Activated naive CD4-positive, alpha-beta T cell treated with anti-CD3 and anti-CD28 coated beads, Interleukin-2, amount 50 U/mL, for 16 hours (primary cell): ENCODE measurements at places on chromosomes 5 and 9.

DNA sequence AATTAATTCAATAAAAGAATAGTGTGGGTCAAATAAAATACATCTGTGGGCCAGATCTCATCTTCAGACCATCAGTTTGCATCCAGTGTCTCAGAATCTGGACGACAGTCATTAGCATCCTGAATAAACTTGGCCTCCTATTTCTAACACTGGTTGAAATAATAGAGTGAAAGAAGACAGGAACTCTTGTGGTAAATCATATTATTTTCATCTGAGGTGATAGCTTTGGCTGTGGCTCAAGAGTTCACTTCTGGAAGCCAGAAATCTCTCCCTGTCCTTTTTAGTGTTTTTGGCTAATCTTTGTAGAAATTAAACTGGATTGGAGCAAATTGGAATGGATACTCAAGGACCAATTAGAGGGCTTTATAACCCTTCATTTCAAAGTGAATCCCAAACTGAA lies 63.4 kb upstream of the HMHB1 start:
- DNase-seq: no peak

DNA sequence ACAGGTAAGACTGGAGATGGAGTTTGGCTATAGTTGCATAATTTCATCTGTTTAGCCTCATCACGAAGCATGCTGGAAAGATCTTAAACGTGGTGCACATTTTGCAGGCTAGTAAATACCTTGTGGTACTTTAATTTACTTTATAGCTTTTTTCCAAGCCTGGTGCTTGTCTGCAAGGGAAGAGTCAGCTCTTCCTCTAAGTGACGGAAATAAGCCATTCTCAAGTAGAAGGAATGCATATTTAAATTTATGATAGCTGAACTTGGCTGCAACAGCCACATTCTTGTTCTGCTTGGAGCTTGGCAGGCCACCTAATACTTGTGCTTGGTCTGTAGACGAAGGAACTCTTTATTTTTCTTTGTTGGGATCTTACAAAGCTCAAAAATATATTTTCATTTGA lies 188.0 kb upstream of the PIK3R1 start:
- no peak for DNase-seq

- no peak for DNase-seq
Measured at GRCh38 chr5:14551211-14551610, 30.4 kb upstream of the OTULINL start.

GRCh38 chr5:102863764-102864560 lies 108.9 kb downstream of the PAM start:
- DNase-seq: no peak

DNA sequence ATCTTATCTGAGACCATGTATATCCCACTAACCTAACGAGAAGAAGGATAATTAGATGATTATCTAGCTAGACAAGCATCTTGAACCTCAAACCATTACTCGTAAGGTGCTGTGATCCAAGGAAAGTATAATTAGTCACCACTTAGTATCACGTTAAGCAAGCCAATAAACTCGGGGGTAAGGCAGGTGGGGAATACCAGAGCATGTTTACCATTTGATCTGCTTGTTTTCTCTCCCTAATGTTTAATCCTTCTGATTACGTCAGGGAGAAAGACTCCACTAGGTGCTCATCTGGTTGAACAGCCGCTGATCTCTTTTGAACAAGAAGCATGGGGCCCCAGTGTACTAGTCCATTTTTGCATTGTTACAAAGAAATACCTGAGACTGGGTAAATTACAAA lies 69.9 kb upstream of the SLC1A1 start:
- no peak for DNase-seq

DNA sequence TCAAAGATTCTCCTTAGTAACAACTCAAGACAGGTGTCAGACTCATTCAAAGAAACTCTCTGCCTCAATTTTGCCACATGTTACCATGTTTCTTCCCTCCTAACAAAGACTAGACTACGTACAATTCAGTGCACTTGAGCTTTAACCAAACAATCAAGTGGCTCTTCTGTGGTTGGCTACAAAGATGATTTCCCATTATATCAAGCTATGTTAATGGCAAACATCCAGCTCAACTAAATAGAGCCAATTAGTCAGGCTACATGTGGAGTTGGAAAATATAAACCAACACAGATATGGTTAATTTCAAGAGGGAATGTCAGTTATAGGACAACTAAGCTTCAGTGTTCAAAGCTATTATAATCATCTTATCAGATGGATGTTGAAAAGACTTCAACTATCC lies 29.2 kb upstream of the ADRA1B start:
- DNase-seq: no peak

DNA sequence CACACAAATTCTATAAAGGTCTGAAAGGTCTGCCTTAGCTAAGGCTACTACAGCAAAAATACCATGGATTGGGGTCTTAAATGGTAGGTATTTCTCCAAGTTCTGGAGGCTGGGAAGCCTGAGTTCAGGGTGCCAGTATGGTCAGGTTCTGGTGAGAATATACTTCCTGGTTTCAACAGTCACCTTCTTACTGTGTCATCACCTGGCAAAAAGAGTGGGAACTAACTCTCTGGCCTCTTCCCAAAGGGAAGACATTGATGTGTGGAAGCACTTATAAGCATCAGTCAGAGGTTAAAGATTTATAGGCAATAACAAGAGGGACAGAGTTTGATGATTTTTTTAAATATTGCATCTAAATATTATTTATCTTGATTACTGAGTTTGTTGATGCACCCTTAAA lies 53.0 kb downstream of the ZNF622 start:
- no peak for DNase-seq

DNA sequence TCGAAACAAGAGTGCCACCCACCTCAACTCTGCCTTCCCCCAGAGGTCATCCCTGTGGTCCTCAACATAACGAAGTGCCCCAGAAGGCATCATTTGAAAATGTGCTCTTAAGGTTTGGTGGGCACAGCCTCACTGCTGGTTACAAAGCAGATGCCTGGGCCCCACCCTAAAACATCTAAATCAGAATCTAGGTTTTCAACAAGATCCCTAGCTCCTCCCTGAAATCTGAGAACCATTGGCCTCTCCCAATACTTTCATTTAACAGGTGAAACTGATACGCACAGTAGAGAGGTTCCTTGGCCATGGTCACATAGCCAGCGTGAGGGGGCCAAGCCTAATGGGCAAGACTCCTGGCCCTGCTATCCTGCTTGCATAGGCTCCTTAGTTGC lies 376.2 kb upstream of the CLINT1 start:
- DNase-seq: no peak

GRCh38 chr9:91873637-91874051 lies 76.4 kb downstream of the ROR2 start:
- DNase-seq: no peak

DNA sequence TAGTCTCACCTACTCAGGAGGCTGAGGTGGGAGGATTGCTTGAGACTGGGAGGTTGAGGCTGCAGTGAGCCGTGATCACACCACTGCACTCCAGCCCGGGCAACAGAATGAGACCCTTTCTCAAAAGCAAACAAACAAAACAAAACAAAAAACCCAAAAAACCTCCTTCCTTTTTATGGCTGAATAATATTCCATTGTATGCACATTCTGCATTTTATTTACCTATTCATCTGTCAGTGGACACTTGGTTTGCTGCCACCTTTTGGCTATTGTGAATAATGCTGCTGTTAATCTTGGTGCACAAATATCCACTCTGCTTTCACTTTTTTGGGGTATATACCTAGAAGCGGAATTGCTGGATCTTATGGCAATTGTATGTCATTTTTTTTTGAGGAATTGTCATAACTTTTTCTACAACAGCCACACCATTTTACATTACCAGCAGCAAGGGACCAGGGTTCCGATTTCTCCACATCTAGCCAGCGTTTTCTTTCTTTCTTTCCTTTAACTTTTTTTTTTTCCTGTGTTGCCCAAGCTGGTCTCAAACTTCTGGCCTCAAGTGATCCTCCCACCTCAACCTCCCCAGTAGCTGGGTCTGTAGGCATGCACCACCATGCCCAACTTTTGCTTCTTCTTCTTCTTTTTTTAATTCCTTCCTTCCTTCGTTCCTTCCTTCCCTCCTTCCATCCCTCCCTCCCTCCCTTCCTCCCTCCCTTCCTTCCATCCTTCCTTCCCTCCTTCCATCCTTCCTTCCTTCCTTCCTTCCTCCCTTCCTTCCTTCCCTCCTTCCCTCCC lies 30.6 kb downstream of the NKX2-5 start:
- DNase-seq: no peak

DNA sequence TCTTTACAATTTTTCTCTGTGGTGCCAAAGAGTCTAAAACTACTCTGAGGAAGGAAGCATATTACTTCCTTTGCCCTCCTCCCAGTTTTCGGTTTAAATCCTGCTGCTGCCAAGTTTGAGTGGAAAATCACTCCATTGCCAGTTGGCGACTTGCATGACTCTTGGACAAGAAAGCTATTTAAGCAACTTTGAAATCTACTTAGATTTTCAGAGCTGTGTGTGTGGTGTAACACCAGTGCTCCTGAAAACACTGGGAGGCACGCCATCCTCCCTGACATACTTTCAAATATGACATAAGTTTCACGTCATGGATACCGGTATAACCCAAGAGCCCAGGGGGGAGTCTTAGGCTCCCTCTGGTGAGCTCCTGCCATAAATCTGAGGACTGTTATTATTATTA lies 83.5 kb upstream of the RIOK2 start:
- DNase-seq: no peak

DNA sequence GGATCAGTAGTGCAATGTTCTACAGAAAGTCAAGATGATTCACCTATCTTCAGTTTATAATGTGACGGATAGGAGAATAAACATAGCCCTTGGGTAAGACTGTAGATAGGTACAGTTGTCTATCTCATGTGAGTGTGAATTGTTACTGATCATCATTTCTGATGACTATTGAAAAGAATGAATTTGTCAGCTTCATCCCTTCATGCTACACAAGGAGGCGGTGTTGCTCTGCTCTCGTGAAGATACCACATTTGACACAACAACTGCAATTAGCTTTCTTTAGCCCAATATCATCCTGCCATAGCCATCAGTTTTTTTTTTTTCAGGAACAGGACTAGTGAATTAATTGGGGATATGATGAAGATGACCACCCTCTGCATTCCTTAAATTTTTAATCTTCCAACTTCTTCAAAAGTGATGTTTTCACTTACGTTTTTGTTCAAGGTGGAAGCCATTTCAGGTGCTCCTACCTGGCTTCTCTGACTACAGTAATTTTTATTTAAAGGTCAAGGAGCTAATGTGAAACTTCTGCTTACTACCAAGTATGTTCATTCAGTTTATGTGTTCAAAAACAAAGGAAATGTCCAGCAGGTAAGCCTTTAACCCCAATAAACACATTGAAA lies 152.9 kb upstream of the MOCS2 start:
- DNase-seq: no peak

DNA sequence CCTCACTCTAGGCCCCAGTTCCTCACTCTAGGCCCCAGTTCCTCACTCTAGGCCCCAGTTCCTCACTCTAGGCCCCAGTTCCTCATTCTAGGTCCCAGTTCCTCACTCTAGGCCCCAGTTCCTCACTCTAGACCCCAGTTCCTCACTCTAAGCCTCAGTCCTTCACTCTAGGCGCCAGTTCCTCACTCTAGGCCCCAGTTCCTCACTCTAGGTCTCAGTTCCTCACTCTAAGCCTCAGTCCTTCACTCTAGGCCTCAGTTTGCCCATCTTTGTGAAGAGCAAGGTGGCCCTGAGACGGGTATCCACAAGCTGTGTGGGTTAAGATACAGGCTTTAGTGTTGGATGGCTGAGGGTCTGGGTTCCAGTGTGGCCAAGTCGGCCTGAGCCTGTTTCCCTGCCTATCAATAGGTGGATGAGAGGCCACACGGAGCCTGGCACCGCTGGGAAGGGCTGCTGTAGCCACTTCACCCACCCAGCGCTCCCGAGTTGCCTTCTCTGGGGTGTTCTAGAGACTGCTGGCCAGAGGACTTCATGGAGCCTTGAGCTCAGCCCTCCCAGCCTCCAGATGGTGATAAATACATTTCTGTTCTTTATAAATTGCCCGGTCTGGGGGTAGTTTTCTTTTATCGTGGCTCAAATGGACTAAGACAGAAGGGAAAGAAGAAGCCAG lies 150.2 kb downstream of the RXRA start:
- DNase-seq: no peak

- no peak for DNase-seq
Measured at GRCh38 chr9:127742435-127743088, 7.5 kb upstream of the TOR2A start.

GRCh38 chr9:131193051-131193450 lies 67.7 kb downstream of the NUP214 start:
- DNase-seq: no peak

DNA sequence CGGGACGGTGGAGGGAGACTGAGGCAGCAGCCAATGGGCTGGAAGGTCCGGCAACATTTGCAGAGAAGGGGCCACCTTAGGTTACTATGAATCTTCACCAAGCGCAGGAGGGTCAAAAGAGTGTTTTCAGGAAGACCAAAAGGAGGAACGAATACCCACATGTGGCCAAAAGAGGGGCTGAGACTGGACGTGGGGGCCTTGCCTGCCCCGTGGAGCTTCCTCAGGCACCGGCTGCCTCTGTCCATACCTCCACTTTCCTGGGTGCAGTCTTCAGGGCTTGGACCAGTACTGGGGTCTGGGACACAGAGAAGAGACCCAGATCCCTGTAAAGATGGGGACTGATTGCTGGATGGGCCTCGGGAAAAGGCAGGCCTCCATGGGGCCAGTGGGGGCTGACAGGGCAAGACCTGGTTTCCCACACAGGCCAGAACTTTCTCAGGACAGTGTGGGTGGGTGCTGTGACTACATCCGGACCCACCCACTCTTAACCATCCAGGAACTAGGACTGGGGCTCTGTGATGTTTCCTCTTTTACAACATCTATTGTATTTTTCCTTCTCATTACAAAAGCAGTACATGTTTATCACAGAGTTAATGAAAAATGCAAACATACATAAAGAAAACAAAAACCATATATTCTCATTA lies 294.7 kb downstream of the ZSWIM6 start:
- no peak for DNase-seq

DNA sequence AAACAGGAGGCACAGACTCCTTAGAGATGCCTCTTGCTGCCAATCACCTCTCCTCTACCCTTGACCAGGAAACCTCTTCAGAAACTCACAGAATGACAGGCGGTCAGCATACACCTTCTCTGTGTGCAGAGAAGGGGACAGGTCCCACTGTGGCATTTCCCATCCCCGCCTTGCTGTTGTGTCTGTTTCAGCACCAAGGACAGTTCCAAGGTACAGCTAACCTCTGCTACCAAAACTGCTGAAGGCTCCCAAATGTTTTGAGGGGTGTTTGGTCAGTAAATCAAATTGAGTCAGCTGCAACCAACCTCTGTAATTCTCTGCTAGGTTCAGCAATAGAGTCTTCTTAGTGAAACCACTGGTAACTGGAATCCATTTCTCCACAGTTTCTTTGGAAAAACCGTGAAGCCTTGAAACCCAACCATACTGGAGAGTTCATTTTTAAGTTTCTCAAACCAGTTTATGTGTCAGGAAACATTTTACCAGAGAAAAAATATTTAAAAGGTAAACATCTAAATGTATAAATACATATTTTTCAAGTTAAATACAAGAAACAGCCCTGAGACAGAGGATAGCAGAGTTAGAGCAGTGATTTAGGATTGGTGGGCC lies 122.0 kb downstream of the DRD1 start:
- no peak for DNase-seq

GRCh38 chr9:37262410-37262809 lies 142.0 kb downstream of the ZCCHC7 start:
- no peak for DNase-seq

- DNase-seq: no peak
Measured at GRCh38 chr9:130980526-130980925, 28.4 kb upstream of the LAMC3 start.
